Vagina (tissue), 2 donors: ENCODE measurements at places on chromosomes 12 and 14. TPM values are rescaled to one million over a fixed set of nuclear protein-coding genes. Genes with fewer than 3 reads are reported as not detected.

CSRP2 gene
- 42.0 TPM for total RNA-seq

ADAMTS20 gene
- total RNA-seq: not detected

TMEM117 gene
- 22.1 TPM for total RNA-seq

WNT5B gene
- 7.6 TPM for total RNA-seq

CCNK gene
- total RNA-seq: 27.5 TPM

SERPINA9 gene
- 2.0 TPM for total RNA-seq

LRRC10 gene
- total RNA-seq: not detected

EPYC gene
- total RNA-seq: not detected

VRTN gene
- total RNA-seq: not detected

AQP6 gene
- total RNA-seq: not detected

DPPA3 gene
- not detected for total RNA-seq

KLRK1 gene
- 12.8 TPM for total RNA-seq
